ENCODE measurements at places on chromosomes 1 and 21.

GRCh38 chr21:45223236-45224185, 64.2 kb downstream of the POFUT2 start:
- DNase-seq: no peak

DNA sequence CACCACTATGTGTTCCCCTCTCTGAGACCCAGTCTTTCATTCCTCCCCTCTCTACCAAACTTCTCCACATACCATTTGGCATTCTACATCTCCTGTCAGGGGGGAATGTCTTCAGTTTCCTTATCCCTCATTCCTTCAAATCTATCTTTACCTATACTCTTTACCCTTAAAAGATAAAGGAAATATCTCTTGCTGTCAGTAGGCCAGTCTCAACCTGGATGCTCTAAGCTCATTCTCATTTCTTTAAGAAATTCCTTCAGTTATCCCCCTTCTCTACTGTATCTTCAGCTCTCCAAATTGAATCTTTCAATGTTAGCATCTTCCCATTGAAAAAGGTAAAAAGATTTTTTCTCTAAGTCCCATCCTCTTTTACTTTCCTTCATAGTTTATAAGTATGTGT, 6.5 kb downstream of the RO60 start:
- DNase-seq: no peak

DNA sequence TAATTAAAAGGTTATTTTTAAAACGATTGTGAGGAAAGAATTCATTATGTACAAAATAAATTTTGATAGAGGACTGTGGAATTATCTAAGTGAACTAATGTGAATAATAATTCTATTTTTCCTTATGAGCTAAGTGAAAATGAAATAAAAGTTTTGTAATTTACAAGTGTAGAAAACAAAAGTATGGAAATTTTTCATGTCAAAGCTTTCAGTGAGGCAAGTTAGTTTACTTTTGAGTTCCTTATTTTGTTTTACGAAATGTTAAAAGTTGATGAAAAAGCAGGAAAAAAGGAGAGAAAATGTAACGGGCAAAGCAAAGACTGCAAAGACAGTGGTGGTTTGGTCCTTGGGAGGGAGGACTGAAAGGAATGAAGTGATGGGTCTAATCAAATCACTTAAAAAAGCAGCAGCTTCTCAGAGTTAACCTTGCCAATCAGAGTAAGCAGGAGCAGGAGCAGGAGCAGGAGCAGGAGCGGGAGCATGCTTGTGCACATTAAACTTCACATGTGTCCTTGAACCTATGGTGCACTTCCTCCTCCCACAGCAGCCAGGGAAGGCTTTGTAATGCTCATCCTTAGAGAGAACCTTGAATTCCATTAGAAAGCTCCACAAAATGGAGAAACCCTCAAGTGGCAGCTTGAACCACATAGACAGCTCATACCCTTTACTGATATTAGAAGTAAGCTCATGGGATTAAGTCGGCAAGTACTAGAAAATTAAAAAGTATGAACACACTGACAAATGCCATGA, 133.4 kb downstream of the LHX4 start:
- DNase-seq: no peak

- DNase-seq: no peak
These were observed 447 bp downstream of the RUNX3 start for GRCh38 chr1:24929398-24930259.

DNA sequence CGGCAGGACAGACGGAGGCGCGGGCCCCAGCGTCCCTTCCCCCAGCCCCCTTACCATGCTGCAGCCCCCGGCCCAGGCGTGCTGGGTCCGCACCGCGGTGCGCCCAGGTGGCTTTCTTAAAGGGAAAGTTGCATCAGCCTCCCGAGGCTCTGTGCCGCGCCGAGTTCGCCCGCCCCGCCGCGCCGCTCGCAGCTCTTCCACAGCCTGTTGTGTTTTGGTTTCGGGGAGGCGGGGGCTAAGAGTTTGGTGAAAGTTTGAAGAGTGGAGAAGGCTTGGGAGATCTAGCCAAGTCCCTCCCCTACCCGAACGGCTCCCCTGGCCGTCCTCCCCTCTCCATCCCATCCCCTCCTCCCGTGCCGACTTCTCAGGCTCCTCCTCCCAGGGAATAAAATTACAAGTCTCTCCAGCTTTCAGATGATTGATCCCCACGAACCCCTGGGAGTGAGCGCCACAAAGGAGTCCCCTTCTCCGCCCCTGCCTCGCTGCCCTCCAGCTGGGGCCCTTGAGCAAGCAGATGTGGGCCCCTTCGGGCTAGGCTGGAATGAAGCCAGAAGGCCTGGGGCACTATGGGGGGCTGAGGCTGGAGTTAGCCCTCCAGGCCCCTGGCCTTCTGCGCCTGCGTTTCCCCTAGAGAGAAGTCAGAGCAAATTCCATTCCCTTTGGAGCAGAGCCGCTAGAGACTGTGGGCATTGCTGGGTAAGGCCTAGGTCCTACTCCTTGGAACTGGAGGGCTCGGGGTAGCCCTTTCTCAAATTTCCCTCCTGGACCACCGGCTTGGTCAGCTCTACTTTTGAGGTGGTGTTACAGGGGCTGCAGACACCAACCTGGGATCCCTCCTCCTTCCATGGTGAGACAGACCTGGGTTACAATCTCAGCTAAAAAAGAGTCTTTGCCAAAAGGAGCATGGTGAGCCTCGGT, at the start of gene SLC6A9:
SLC6A9 (minus strand) TSS at position 211 of the 918 bp plus-strand sequence. CDS start 7,185 bp downstream, outside the sequence.
- DNase-seq: peak; percentile 42

- no peak for DNase-seq
These were observed 60.6 kb upstream of the IFI44L start for GRCh38 chr1:78559680-78560079.

DNA sequence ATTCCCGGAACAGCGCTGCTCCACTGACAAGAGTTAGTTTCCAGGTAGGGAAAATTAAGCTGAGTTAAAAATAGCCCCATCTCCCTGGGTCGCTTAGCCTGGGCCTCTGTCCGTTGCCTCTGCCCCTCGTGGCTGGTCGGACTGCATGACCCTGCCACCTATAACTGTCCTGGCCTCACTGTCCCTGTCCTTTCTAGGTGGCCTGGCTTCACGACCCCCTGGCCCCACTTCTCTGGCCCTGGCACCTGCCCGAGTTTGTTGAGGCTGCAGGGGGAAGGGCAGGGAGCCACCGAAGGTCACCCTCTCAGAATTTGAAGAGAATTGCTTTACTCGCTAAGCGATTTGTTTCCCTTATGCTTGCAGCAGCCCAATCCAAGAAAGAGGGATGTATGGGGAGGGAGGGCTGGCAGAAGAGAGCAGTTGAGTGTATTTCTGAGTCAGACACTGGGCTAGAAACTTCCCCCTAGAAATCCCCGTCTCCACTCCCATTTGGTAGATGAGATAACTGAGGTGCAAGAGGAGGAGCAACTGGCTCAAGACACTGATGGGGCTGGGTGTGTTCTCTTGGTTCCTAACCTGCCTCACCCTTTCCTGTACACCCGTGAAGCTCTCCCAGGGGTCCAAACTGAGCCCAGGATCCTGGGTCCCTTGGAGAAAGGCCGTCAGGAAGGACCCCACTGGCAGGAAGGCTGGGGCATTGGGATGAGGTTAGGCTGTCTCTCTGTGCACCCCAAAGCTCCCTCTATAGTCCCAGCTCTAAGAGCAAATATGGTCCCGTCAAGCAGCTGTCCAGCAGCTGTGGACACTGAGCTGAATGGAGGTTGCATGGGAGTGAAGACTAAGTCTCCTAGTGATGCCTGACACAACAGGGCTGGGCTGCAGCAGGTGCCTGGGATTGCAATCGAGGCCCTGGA, 2.9 kb upstream of the EDN2 start:
- DNase-seq: no peak

GRCh38 chr1:41633764-41634163, 149.3 kb upstream of the EDN2 start:
- DNase-seq: no peak

DNA sequence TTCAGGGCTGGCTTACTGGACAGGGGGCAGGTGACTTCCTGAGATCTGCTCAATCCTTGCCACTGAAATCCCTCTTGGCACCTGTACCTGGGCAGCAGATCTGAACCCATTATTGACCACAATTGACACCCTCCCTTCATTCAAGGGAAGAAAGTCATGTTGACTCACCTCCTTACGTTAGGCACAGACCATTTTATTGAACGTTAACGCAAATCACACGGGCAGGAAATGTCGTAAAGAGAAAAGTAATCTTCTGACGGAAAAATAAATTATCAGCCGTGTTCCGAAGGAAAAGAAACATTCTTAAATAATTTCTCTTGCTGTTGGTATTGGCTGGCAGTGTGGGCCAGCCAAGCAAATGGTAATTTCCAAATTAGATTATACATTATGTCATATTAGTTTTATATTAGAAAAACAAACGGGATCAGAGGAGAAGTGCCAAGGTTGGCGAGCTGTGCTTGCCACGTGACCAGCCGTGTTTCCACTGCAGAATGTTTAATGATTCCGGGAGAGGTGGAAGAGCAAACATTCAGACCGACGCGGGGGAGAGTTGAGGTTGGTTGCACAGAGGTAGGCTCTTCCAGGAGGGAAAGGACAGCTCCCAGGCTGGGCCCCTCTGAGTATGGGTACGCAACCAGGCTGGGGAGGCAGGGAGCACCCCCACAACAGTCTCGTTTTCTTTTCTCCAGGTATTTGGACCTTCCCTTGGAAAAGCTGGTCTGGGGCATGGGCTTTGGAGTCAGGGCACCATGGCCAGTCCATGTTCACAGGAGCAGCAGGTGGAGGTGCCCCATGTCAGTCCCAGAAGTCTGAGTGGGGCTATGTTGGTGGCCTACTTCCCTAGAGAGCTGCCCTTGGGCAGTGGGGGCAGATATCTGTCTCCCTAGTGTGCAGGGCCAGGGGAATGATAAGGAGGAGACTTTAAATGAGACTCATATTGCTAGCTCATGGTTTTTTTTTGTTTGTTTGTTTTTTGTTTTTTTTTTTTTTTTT, 121.1 kb downstream of the FOXD2 start:
- DNase-seq: no peak

DNA sequence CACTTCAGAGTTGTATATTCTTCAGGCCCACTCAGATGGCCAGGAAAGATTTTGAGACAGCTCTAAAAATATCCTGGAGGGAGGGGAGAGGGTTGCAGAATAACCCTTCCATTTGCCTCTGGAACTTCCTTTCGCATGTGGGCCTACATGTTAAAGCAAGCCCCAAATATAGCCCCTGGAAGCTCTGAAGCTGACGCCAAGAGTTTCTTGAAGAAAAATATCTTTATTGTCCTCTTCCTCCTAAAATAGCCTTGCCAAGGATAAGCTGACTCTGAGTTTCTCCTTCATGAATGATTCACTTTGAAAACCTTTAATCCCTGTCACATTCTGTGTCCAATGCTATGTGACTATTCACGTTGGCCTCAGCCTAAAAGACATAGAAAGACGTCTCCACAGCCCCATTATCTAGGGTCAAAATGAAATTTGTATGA, 6.4 kb downstream of the C1orf116 start:
- no peak for DNase-seq

DNA sequence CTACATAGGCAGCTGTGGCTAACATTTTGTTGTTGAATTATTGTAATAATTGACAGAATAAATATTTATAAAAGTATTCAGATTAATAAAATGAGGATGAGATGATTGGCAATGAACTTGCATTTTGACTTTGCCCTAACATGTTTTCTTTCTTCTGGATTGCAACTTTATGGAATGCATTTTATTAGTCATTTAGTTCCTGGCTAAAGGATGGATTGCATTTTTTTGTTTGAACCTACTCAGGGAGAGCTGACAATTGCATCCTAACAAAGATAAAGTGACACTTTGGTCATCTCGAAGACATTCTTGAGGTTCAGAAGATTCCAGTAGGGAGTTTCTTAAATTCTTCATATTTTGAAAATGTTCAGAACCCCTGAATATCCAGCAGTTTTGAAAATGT, 37.5 kb downstream of the PGM1 start:
- DNase-seq: no peak

- DNase-seq: no peak
These were observed 2.4 kb downstream of the VPS13D start for GRCh38 chr1:12232221-12232620.

DNA sequence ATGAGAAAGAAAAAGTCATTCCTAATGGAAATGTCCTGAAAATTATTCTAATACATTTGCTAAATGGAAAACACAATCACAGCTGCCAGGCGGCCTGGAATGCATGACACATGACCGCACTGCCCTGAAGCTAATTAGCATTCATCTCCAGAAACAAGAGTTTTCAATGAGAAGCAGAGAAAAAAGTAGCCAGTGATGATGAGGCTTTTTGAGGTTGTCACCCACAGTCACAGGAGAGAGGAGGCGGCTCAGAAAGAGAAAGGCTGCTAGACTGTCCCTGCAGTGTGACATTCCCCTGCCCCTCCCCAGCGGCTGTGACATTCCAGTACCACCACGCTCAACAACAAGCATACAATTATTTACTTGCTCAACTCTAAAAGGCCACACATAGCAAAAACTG, 122.9 kb upstream of the KRTAP19-8 start:
- DNase-seq: no peak

- no peak for DNase-seq
These were observed 1.7 kb downstream of the PATJ start for GRCh38 chr1:61743716-61744580.

DNA sequence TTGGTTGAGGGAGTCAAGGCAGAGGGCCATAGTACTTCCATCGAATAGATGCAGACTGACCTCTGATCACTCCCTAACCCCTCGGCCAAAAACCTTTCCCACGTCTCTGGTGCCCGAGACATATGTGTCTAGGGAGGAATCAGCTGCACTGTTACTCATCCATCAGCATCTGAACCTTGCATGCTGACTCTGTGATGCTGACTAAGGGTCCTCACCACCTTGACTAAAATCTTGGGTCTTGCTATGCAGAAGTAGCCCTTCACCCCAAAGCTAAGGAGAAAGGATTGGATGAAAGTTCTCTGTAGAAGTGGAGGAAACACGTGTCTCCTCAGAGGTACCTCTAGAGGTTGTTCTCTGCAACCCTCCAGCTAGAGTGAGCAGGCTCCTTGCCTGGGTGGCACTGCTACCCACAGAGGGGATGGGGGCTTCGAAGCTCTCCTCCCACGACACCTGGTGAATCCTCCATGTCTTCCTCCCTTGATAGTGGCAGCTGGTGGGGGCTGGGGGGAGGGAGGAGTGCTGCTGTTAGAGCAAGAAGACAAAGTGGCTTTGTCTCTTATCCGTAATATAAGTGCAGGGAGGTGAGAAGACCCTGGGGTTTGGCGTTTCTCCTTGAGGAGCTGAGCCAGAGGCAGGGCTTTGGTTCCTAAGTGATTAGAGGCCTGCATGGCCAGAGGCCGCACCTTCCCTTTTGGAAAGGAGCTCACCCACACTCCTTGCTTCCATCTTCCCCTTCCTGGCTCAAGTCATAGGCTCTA, 45.1 kb downstream of the ATP2B4 start:
- DNase-seq: no peak

- DNase-seq: no peak
These were observed 1957.3 kb downstream of the NCAM2 start for GRCh38 chr21:22955559-22955958.

GRCh38 chr1:43557744-43558245, 27.1 kb downstream of the PTPRF start:
- no peak for DNase-seq

- no peak for DNase-seq
These were observed 137.0 kb upstream of the AJAP1 start for GRCh38 chr1:4517186-4517954.

GRCh38 chr1:2534687-2535441, 4.8 kb upstream of the HES5 start:
- no peak for DNase-seq
